ENCODE measurements at places on chromosomes 7 and 10. TPM values are rescaled to one million over a fixed set of nuclear protein-coding genes. Genes with fewer than 3 reads are reported as not detected.

DNA sequence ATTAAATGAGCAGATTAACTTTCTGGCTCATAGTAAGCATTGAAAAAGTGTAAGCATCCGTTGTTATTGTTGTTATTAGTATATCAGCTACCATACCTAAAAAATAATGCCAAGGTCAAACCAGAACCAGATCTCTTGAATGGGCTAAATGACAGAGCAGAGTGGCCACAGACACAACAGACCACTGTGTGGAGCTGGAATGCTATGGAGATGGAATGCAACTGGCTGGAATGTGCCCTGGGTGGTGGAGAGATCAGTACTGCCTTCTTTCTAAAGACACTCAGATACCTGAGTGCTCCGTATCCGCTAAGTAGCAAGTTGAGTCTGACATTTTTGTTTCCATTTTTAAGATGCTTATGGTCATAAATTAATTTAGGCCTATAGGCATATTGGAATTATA lies 20.5 kb upstream of the DNAJB12 start:
- H3K4me3 ChIP-seq, result no peak overlapping the region
- peaks cover 56% of the 10 kb centered on the region for H3K36me3 ChIP-seq
- H3K4me1 ChIP-seq, result no peaks in the 10 kb centered on the region
- H3K27ac ChIP-seq, result no peak overlapping the region
- H3K27me3 ChIP-seq, result no peaks in the 10 kb centered on the region

GRCh38 chr7:20199015-20199737 lies 18.0 kb downstream of the MACC1 start:
- H3K4me3 ChIP-seq, result no peak overlapping the region
- H3K4me1 ChIP-seq, result peaks cover 13% of the 10 kb centered on the region
- H3K36me3 ChIP-seq, result no peaks in the 10 kb centered on the region
- no peaks in the 10 kb centered on the region for H3K27me3 ChIP-seq
- peak; percentile 65 for DNase-seq
- no peak overlapping the region for H3K27ac ChIP-seq

GRCh38 chr7:77407906-77408305 lies 8.2 kb downstream of the GSAP start:
- H3K36me3 ChIP-seq, result no peaks in the 10 kb centered on the region
- no peak for DNase-seq
- peaks cover 18% of the 10 kb centered on the region for H3K4me1 ChIP-seq
- no peaks in the 10 kb centered on the region for H3K27me3 ChIP-seq
- H3K27ac ChIP-seq, result no peak overlapping the region
- no peak overlapping the region for H3K4me3 ChIP-seq

DNA sequence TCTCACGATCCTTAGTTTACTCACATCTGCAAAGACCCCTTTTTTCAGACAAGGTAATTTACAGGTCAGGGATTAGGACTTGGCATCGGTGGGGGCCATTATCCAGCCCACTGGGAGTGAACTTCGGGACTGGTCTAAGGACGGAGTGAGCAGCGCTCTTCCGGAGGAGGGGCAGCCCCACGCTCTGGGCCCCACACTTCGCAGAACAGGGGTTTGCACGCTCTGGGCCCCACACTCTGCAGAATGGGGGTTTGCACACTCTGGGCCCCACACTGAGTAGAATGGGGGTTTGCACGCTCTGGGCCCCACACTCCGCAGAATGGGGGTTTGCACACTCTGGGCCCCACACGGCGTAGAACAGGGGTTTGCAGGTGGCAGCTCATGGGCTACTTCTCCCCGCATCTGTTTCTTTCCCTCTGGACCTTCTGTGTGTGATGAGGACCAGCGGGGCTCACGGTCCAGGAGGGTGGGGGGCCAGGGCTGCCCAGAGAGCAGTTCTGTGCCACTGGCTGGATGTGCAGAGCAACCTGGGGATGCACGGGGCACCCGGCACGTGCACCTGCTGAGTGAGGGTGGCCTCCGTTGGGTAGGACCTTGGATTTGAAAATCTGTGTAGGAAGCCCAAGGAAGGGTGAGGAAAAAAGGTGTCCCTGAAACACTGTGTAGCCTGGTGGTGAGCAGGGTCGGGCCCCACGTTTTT lies 134.8 kb downstream of the WDR37 start:
- no peak overlapping the region for H3K27ac ChIP-seq
- H3K4me3 ChIP-seq, result no peak overlapping the region
- no peaks in the 10 kb centered on the region for H3K36me3 ChIP-seq
- no peaks in the 10 kb centered on the region for H3K4me1 ChIP-seq
- DNase-seq, result no peak

WASL gene
- total RNA-seq, result 23.7 TPM

C10orf120 gene
- total RNA-seq, result not detected

TSPAN12 gene
- total RNA-seq, result 19.7 TPM
